ENCODE measurements at places on chromosomes 7 and 10. TPM values are rescaled to one million over a fixed set of nuclear protein-coding genes. Genes with fewer than 3 reads are reported as not detected.

DNA sequence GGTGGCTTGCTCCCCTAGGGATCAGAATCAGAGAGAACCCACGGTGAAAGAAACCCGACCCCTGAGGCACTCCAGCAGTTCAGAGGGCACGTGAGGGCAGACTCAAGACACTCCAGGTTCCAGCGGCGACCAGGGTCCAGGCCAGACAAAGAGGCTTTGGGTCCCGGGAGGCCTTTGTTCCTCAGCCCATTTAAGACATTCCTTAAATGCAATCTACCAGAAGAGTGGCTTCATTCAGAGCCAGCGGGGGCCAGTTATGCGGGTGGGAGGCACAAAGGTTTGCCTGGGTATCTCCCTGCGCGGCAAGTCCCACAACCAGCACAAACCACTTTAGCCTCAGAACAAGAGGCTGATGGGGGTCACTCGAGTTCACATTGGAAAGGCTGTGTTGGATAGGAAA, 53.6 kb downstream of the AFAP1L2 start:
- DNase-seq: no peak

SCART1 gene
- 3.9 TPM for total RNA-seq

GRCh38 chr10:122112021-122112616, 123.2 kb downstream of the TACC2 start:
- no peak for DNase-seq

DNA sequence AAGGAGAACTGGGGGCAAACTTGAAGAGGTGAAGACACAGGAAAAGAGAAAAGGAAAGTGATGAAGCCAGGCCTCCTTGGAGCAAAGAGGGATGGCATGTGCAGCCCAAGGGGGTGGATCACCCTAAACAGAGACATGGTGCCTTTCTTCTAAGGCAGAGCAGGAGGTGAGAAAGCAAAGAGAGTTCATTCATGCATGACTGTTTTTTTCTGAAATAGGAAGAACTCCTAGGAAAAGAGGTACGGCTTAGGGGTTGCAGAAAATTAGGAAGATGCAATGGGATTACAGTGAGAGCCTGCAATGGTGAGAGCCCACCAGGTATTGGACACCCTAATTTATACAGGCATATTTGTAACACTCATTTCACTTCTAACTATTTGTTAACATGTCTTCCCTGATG, 15.9 kb downstream of the ITGB1 start:
- DNase-seq: no peak

DNA sequence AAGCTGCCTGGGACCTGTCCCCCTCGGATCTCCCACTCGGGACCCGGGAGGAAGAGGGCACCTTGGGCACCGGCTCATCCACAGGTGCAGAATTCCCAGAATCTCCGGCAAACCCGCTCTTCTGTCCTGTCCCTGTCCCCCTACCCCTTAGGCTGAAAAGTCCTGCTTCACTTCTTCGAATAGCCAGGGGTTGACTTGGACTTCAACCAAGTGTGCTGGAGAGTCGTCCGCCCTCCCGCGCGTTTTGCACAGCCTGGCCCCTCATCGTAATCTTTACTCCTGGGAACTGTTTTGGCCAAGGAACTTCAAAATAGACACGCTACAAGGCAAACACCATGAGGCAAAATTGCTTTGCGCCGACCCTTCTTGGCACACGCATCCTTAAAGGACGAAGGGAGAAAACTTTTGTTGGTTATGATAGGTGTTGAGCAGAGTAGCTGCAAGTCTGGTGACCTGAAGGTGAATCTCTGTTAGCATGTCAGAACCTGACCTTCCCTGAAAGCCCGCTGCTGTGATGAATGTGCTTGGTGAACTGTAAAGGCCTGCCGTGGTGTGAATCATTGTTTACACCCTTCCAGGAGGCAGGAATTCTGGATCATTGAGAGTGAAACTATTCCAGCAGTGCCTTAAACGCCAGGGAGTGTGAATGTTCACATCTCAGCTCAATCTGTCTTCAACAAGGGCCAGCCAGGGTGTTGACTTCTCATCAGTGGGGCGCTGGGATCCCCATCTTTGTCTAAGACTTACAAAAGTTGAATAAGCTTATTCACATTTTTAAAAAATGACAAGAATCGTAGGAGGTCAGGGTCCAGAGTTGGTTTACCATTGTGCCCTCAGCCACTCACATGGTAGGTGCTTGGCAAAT, 589 bp upstream of the RAPGEF5 start:
- no peak for DNase-seq

C10orf67 gene
- 0.84 TPM for total RNA-seq

DNA sequence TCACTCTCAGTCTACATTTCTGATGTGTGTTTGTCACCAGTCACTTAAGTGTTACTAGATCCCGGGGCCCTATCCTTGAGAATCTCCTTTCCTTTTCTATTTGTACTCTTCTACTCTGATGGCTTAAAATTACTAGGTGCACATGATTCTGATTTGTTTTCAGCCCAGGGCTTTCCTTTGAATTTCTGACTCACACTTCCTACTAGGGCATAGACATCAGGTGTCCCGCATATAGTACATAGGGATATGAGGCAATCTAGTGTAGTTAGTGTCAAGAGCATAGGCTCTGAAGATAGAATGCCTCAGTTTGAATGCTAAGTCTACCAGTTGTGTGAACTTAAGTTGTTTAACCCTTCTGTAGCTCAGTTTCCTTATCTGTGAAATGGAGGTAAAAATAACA, 49.4 kb upstream of the LRRN3 start:
- DNase-seq: no peak

DNA sequence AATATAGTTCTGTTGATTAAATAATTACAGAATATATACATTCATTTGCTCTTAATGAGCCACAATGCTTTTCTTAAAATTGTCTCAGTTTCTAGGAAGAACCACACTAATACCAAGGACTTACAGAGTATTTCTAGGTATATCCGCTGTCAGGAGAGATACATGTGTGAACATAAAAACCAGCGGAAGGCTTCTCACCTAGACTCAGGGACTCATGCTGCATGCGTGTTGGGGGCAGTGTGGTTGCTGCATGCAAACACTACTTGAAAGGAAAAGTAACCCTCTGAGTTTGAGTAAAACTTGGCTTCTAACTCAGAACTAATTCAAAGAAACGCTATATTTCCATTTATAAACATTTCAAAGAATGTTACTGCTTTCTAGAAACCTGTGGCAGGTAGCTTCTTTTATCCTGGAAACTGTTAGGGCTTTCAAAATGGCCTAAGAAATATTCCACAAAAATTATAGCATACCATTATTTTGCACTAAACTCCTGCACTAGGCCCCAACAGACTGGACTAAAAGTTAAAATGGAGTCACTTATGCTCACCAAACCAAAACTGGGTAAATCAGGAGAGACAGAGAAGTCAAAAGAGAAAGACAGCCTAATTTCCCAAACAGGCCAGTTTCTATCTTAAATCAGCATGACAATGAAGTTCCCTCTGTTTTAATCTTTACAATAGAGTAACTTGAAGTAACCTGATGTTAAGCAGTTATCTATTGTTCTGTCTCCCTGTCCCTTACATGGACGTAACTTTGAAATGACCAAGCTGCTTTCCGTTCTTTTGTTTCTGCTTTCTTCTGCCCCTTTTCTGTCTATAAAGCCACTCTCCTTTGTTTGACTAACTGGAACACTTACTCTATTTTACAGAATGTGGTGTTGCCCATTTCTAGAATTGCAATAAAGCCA, 95.2 kb upstream of the FAM133B start:
- peak; percentile 81 for DNase-seq

FKBP9 gene
- 0.84 TPM for total RNA-seq

ACTR3C gene
- total RNA-seq: 13.0 TPM

- no peak for DNase-seq
Measured at GRCh38 chr7:116843378-116843777, 19.0 kb upstream of the CAPZA2 start.

- DNase-seq: no peak
Measured at GRCh38 chr7:91405092-91405788, 141.0 kb downstream of the FZD1 start.

- DNase-seq: no peak
Measured at GRCh38 chr7:42730586-42730985, 181.3 kb downstream of the C7orf25 start.

- DNase-seq: no peak
Measured at GRCh38 chr10:79146611-79147130, 77.9 kb downstream of the ZMIZ1 start.

KIAA1549 gene
- 0.93 TPM for total RNA-seq

DNA sequence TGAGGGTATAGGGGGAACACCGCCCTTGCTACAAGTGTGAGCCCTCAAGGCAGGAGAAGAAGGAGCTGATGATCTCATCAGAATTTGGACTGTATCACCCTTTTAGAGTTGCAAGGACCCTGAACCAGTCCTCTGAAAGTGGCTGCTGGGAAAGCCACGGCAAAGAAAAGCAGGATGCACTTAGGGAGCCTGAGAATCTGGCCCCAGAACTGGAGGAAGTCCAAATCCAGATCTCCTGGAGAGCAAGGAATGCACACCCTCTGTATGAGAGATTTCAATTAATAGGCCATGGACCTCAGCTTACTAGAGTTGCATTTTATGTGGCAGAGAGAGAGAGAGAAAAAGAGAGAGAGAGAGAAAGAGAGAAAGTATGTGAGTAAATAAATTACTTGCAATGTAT, 662.9 kb downstream of the CCSER2 start:
- DNase-seq: no peak

DNA sequence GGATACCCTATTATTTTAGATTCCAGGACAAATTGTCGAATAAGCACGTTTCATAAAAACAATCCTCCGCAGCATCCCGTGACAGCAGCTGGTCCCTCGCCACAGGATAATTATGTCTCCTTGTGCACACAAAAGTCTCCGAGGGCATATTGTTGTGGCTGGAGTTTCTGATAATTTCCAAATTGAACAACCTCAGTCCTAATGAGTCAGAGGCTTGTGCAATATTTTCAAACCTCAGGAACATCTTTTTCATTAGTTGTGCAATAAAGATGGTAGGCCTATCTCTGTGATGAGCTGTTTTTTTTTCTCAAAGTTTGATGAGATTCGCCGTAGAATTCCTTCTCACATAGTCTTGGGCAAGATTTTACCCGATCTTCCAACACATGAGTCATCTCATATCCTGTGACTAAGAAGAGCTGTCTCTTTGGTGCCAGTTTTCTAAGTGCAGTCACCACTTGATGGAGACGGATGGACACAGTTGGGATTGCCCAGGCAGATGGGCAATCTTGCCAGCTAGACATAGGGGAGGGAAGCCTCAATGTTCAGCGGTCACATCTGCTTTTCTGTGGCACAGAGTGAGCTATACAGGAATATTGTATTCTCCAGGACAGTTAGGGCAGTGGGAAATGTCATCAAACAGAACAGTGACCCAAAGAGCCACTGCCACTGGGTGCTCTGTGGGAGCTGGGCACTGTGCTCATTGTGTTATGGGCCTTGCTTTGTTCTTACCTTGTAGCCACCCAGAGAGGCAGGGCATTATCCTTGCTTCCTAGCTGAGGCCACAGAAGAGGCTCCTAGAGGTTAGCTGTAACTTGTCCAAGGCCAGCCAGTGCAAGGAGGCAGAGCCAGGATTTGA, 7.8 kb downstream of the HTRA1 start:
- DNase-seq: no peak

DNA sequence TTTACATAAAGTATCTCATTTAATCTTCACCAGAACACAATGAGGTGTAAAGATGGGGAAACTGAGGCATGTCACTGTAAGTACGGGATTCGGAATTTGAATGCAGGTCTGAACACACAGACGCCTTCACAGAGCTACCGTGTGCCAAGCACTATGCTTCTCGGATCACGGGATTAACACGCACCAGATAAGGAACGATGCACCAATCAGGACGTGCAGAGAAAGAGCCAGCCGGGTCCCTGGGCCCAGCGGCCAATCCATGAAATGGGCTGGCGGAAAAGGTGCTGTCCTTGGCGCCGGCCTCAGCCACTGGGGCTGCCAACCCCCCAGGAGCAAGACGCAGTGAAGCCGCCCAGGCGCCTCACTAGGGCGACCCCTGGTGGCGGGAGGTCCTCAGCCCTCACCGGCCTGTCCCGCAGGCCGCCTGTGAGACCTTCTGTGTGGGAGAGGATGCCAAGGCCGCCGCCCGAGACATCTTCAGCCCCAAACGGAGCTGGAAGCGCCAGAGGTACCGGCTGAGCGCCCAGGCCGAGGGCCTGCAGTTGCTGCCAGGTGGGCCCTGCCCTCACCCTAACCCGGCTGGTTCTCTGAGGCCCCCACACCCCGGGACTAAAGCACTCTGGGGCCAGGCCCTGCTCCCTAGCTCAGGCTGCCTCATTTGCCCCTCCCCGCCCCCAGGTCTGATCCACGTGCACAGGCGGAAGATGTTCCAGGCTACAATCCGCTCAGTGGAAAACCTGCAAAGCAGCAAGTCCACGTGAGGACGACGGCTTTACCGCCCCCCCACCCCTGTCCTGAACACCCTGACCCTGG, 15.6 kb downstream of the ATG9B start:
- peak; percentile 88 for DNase-seq

IGF2BP3 gene
- 2.6 TPM for total RNA-seq

- DNase-seq: no peak
Measured at GRCh38 chr7:75819711-75820110, 6.1 kb upstream of the CCL24 start.

FAM13C gene
- not detected for total RNA-seq

DNA sequence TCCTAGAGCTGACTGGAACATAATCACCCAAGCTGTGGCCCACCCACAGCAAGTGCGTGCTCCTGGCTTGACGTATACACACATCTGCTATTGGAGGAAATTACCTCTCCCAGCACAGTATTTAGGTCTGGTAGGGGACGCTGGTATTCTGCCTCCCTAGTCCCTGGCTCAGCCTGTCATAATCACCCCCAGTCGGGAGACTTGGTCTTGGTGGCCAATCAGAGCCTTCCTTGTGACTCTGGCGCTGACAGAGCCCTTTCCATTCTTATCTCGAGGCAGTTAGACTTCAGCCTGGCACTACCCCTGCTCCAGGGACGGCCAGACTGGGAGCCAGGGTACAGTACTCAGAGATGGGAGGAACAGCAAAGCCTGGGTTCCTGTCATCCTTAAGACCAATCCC, 14.3 kb upstream of the PRKAG2 start:
- DNase-seq: no peak

SFRP4 gene
- total RNA-seq: not detected

FRA10AC1 gene
- total RNA-seq: 27.9 TPM

GRCh38 chr7:135959646-135960363, 17.4 kb downstream of the MTPN start:
- DNase-seq: no peak

DNA sequence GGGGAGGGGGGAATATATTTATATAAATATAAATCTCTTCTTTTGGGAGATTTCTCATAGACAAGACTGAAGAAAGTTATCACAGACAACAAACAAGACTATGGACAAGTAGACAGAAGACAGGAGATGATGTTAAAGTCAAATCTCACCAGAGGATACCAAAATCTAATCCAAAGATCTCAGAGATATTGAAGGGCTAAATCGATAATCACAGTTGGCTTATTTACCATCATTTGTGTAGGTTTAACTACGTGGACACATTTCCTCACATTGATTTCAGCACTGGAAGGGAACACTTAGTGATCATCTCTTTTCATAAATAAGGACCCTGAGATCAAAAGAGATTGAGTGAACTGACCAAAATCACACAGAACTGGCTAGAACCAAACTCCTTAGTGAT, 2.7 kb upstream of the INPP5F start:
- DNase-seq: no peak

- no peak for DNase-seq
Measured at GRCh38 chr10:48595539-48595932, 9.3 kb downstream of the ARHGAP22 start.

MUC3A gene
- not detected for total RNA-seq

Data from activated T-cell treated with anti-CD3 and anti-CD28 coated beads, Interleukin-2, amount 50 U/mL, for 72 hours (primary cell).